ENCODE measurements at places on chromosomes 6 and 20.
A peak's percentile ranks its signal among the peaks of the same experiment; 100 is the strongest.

DNA sequence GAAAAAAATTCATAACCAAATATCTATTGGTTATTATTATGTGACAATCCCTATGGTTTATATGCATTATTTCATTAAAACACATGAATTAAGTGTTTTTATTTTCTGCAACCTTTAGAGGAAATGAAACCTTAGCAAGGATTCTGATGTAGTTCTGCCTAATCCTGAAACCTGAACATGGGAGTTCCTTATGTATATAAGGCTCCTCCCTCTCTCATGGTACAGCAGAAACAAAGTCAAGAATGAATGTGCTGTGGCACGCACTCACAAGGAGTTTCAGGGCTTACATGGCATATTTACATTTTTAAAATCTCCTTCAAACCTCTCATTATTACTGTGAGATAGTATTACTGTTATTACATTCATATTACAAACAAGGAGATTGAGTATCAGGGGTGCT lies 426.4 kb upstream of the CITED2 start:
- no peak for DNase-seq

DNA sequence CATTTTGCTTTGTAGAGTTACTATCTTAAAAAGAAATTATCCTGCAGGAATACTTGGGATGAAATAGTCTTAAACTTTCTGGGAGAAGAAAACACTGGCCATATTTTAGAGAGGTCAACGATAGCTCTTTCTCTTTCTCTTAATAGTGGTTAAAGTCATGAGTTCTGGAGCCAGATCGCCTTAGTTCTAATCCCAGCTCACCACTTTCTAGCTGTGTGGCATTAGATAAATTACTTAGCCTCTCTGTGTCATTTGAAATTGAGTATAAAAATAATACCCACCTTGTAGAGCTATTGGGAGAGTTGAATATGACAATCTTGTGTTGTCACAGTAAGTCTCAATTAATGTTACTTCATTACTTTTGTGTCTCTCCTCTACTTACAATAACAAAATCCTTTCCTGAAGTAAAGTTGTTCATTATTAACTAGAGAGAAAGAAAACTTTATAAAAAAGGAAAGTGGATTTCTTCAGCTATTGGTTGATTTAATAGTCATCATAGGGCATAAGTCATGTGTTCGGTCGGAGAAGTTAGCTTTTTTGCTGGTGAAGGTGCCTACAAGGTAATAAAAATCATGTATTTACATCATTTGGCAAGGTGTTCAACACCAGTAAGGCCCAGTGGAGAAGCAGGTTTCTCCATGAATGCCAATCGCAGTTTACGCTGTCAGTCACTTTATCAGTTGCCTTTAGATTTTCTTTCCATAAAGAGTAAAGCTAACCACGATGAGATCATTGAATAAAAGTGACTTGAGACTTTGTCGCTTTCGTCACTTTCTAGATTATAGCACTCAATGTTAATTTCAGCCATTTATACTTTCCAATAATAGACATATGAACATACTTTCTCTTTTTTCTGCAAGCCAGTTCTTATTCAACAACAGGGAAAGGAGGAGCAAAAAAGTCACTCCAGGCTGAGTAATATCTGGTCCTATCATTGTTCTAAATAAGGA lies 2.0 kb downstream of the NEDD9 start:
- DNase-seq: no peak

DNA sequence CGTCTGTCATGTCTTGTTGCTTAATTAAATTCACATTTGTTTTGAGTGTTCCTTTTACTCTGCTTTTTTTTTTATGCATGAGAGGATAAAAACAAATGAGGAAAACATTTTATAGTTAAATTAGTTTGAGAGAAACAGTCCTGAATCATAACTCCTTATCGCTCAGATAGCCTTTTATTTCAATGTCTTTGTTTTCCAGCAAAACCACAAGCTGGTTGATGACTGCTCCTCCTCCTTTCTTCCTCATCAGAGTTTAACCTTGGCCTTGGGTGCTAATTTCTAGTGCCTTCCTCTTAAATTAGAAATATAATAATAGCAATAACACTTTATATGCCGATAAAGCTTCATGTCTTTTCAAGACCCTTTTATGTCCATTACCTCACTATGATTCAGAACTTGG lies 3.1 kb downstream of the NOX3 start:
- DNase-seq: no peak

DNA sequence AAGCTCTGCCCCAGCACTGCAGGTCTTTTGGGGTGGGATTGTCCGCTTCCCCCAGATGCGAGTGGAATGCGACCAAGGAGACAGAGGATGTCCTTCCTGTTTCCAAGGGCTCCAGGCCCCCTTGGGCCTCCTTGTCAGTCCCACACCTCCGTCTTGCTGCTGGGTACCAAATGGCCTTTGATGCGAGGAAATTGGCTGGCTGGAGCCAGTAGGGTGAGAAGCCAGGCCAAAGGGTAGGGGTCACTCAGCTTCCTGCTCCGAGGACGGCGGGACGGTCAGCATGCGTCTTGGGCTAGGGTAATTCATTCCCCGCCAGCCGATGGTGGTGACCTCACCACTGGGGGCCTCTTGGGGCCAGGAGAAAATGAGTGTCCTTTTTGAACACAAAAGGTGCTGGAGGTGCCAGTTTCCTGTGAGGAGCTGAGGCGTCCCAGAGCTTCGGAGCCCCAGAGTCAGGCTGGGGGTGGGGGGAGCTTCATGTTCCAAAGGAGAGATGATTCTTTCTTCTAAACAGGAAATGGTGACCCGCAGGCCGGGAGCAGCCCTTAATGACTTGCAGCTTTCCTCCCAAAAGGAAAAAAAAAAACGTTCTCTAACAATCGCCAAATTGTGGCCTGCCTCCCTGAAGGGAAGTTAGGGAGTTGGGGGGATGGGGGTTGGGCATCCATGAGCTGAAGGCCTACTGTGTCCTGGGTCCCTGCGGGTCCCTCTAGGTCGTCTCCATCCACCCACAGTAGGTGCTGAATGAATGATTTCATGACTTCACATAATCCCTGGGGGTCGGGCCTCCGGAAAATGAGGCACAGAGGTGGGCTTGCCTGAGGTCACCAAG lies 6.7 kb downstream of the SNAI1 start:
- DNase-seq: no peak

GRCh38 chr6:1436334-1437306 lies 47.2 kb downstream of the FOXF2 start:
- peak; percentile 6 for DNase-seq

- no peak for DNase-seq
Measured at GRCh38 chr6:166173281-166173951, 5.8 kb upstream of the TBXT start.

- DNase-seq: no peak
Measured at GRCh38 chr6:87287251-87287650, 35.1 kb upstream of the SMIM8 start.

- no peak for DNase-seq
Measured at GRCh38 chr6:155154158-155154830, 109.5 kb upstream of the CLDN20 start.

GRCh38 chr20:47878601-47879027 lies 93.3 kb upstream of the SULF2 start:
- no peak for DNase-seq

DNA sequence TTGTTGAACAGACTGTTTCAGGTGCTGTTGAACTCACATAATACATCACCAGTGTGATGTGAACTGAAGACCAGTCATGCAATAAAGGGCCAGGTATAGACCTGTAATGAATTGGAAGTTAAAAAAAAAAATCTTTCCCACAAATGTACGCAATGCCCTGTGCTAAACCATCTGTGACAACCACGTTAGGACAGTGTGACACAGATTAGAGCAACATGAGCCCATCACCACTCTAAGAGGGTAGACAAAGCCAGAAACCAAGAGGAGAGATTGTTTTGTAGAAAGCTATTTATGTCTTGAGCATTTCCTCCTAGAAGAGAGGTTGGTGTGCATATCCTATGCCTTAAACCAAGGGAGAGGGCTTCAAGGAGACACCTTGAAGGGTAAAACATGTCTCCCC lies 77.0 kb upstream of the BEND6 start:
- no peak for DNase-seq

DNA sequence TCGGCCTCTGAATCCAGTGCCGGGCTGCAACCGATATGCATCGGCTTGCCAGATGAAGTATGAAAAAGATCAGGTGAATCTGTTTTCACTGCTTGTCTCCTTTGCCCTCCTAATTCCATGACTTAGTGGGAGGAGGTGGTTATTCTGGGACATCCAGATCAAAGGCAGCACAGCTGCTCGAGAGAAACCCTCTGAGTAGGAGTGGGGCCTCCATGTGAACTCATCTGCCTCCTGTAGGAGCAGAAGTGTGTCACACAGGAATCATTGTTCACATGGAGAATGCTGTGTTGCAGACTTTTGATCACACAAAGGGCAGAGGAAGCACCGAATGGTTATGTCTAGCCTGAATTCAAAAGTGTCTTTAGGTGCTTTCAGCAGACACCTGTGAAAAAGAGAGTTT lies 73.1 kb upstream of the SLC22A1 start:
- DNase-seq: no peak

DNA sequence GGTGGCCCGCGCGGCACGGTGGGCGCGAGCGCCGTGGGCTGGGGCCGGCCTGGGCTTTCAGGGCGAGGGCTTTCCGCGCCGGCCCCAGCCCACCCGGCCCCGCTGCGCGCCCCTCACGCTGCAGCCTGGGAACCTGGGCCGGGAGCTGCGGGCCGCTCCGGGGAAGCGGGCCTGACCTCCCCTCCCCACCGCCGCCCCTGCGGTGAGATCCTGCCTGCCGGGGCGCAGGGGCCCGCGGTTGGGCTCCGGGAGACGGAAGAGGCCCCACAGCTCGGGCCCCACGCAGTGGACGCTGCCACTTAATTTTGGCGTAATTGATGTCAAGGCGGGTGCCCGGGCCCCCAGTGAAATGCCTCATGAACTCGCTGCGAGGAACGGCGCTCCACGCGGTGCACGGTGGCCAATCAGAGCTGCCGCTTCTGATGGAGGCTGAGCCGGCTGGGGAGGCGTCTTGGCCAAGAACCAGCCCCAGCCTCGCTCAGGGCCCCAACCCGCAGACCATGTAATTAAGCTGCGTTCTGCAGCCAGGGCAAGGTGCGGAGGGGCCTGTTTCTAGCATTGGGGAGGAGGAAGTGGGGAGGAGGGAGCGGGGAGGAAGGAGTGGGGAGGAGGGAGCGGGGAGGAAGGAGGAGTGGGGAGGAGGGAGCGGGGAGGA lies 96.1 kb upstream of the BHLHE23 start:
- peak; percentile 78 for DNase-seq

GRCh38 chr6:146358431-146359046 lies 185.1 kb upstream of the RAB32 start:
- no peak for DNase-seq

DNA sequence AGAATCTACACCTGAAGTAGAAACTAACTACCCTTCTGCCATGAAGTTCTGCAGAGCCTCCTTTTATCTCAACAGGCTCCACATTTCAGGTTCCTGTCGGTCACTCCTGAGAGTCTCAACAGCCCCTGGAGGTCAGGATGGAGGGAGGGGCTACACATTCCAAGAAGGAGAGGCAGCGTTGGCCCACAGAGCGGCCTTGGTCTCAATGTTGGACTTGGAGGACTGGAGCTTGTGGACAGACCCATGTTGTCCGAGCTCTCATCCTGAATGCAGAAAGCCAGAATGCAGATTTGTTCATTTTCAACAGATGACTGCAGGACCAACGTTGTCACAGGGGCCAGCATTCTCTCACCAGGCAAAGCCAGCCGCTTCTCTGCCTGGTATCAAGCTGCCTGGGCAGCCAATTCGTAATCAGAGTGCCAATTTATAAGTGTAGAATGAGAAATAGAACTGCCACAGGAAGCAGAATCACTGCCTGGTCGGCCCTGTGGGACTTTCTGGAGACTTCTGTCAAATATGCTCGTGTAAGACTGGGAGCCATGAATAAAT lies 212.5 kb upstream of the SNX9 start:
- DNase-seq: no peak

DNA sequence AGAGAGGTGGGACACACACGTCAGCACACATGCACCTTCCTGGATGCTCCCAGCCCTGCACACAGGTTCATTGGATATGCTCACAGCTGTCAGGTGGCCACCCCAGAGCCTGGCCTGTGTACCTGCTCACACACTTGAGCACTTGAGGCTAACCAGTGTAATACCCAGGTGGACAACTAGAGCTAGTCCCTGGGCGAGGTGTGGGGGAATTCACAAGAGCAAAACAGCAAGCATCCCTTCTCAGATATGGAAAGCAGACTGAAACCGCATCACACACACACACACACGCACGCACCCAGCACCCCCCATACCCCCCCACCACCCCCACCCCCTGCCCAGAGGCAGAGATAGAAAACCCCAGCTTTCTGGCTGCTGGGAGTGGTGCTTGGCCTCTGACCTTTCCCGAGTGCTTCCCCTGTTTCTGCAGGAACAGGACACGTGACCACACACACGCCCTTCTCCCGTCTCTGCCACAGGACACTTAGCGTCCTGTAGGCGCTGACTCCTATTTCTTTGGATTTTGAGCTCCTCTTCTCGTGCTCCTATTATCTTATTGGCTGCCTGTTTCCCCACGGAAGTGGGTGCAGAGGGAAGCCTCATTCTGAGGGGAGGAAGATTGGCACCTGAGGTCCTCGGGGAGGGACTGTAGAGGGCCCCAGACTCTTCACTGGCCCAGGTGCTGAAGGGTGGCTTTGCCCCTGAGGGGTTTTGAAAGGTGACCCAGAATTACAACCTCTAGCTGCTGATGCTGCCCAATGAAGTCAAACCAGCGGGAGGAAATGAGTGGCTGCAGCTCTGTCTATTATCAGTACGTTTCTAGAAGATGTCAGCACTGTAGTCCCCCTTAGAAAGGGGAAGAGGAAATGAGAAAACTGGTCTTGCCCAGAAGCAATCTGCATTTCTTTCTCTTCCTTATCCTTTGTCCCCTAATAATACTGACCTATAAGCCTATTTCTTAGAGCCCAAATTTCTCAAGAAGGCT lies 65.8 kb downstream of the SYTL3 start:
- no peak for DNase-seq

All from stimulated activated CD4-positive, alpha-beta T cell treated with anti-CD3 and anti-CD28 coated beads, Interleukin-4, amount 100 ng/mL, for 4 hours (primary cell).